GM20000 (cell line): ENCODE measurements at places on chromosomes 16 and 17.

- DNase-seq: no peak
Observed at GRCh38 chr16:66741169-66741900, 10.1 kb downstream of the DYNC1LI2 start.

DNA sequence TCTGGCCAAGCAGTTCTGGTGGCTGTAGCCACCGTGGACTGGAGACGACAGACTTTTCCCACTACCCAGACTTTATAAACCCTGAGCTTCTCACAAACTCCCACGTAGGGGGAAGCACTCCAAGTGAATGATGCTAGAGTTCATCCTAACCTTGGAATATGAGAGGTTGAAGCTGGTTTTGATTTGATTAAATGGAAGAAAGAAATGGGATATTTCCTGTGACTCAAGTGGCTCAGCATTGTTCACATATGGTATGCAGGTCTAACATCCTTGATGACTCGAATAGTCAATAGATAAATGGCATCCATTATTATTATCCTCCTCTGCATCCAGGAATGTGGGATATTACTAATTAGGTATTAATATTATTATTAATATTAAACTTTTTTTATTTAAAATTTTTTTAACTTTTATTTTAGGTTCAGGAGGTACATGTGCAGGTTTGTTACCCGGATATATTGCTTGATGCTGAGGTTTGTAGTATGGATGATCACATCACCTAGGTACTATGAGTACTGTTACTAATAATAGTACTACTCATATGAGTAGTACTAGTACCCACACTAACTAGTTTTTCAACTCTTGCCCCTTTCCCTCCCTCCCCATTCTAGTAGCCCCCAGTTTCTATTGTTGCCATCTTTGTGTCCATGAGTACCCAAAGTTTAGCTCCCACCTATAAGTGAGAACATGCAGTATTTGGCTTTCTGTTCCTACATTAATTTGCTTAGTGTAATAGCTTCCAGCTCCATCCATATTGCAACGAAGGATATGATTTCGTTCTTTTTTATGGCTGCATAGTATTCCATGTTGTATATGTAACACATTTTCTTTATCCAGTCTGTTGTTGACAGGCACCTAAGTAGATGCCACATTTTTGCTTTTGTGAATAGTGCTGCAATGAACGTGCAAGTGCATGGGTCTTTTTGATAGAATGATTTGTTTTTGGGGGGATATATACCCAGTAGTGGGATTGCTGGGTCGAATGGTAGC is 22.9 kb downstream of the PIK3R6 start:
- DNase-seq: no peak

DNA sequence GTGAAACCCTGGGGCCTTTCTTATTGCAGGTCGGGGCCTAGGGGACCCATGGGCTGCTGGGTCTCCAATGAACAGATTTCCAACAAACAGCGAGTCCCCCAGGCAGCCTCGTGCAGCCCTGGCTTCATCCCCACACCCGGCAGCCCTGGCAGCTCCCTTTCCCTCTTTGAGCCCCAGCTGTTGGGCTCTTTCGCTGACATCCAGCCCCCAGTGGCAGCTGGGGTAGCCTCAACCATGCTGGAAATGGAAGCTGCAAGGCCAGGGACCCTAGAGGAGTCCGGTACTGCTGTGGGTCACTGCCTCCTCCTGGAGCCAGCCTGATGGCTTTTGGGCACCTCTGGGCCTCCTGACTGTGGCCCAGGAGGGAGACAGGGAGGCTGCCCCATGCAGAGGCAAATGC is 5.9 kb downstream of the RPUSD1 start:
- DNase-seq: no peak

DNA sequence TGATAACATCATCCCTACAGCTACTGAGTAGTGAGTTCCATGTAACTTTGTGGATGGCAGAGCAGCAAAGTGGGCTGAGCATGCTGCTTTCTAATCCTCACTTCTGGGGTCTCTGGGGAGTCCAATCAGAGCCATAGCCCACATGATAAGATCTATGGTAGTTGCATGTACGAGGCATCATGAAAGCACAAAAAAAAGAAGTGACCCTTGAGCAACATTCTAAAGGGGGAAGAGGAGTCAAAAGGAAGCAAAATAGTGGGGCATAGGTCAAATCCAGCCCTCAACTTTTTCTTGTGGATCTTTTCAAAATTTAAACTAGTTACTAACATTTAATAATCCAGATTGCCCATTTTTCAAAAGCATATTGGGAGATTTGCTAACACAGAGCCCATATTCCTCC is 208.5 kb upstream of the TOX3 start:
- DNase-seq: no peak

DNA sequence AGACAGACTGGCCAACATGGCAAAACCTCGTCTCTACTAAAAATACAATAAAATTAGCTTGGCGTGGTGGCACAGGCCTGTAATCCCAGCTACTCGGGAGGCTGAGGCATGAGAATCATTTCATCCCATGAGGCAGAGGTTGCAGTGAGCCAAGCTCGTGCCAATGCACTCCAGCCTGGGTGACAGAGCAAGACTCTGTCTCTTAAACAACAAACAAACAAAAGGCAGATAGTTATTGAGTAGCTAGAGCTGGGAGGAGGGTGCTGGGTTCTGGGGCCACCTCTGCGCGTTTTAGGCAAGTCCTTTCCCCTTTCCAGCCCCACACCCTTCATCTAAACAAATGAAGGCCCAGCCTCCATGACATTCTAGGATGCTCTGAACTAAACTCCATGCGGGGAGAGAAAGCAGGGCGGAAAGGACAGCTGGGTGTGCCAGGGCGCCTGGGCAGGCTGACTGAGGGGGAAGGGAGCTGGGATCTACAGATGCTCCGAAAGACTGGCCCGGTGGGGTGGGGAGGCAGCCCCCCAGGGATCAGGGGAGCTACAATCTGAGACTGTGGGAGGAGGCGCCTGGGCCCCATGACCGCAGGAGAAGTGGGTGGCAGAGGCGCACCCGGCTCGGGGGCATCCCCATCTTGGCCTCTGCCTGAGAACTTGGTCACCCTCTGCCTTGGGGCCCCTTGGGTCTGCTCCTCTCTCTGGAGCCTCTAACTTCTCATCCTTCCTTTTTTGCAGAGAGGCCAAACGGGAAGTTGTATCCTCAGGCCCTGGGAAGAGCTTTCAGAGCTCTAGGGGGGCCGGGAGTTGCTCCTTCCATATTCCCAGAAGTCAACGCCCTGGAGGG is 910 bp downstream of the ITGAL start:
- peak; percentile 82 for DNase-seq

DNA sequence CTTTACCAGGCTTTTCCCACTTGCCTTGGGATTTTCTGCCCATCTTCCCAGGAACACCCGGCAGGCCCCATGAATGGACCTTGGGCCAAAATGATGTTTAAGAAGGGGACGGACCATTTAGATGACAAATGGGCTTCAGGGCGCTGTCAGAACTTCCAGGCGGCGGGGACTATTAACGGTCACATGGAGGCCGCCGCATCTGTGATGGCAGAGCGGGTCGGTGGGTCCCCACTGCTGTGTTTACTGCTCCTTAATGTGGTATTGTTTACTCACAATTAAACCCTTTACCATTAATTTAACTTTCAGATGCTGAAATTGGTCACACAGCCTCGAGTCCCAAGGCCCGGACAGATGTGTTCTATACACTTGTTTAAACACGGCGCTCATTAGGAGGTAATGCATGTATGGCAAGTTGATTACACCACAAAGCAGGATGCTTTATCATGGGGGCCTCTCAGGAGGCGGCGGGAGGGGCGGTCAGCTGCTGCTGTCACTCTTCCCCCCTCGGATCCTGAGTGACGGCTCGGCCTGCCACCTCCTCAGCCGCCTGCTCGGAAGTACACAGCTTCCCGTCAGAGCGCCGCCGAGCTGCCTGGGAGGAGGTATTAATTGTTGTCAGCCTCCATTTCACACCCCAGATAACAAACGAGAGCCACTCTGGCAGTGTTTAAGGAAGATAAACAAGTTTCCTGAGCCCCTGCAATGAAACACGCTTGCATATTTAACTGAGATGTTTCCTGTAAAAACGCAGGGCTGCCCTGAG is 83.9 kb upstream of the IRX3 start:
- DNase-seq: no peak

GRCh38 chr17:78725448-78726021 is 56.5 kb downstream of the CYTH1 start:
- peak; percentile 45 for DNase-seq

- DNase-seq: no peak
Observed at GRCh38 chr17:13044572-13045065, 26.8 kb upstream of the ELAC2 start.

DNA sequence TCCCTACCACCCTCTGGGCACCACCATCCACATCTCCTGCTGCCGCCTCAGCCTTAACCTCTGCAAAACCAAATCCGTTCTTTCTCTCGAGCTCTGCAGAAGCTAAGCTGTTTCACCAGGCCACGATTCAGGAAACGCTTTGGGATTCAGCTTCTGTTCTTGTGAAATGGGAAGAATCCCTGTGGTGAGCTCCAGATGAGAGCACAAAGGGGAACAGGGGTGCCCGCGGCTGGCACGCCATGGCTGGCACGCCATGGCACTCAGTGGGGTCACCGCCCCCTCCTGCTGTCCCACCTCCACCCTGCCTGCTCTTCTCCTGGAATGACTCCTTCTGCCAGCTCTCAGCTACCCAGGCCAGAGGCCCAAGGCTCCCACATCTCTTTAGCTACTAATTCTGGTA is 5.7 kb downstream of the QPRT start:
- no peak for DNase-seq

DNA sequence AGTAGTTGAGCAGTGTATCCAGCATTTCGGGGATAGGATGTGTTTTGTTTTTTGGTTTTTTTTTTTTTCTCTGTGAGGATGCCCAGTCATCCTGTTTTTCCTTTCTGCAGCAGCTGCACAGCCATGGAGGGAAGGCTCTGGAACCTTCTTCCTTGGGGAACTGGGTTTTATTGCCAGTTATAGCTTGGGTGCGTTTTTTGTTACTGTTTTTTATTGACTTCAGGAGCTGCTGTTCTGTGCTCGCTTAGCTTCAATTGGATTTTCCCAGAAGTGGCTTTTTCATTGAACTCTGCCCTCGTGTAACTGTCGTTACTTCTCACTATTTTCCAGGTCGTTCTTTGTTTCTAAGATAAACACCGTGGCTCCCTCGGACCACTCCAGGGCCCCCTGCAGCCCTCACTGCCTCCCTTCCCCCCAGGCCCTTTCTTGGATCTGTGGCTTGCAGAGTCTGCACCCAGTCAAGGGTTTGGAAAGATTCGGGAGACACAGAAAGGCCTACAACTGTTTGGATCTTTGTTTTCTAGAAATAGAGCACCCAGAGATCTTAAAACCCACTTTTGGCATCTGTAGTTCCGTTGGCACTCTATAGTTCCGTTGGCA is 119.7 kb upstream of the CACNG5 start:
- no peak for DNase-seq

DNA sequence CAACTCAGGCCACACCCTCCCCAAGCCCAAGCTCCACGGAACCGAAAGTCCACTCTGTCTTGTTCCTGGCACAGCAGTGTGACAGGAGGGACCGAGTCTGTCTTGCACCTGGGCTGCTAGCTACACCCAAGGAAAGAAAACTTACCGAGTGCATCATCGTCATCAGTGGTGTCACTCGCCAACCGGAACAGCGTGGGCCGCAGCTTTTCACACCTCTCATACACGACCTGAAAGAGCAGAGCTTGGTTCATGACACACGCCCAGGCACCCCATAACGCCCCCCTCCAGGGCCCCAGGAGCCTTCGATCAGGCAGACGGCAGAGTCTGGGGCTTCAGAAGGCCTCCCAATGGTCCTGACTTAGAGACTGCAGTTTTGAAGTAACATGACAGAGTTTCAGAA is 27.5 kb downstream of the GGA2 start:
- DNase-seq: no peak

GRCh38 chr17:6661464-6661848 is 9.9 kb downstream of the C17orf100 start:
- no peak for DNase-seq

DNA sequence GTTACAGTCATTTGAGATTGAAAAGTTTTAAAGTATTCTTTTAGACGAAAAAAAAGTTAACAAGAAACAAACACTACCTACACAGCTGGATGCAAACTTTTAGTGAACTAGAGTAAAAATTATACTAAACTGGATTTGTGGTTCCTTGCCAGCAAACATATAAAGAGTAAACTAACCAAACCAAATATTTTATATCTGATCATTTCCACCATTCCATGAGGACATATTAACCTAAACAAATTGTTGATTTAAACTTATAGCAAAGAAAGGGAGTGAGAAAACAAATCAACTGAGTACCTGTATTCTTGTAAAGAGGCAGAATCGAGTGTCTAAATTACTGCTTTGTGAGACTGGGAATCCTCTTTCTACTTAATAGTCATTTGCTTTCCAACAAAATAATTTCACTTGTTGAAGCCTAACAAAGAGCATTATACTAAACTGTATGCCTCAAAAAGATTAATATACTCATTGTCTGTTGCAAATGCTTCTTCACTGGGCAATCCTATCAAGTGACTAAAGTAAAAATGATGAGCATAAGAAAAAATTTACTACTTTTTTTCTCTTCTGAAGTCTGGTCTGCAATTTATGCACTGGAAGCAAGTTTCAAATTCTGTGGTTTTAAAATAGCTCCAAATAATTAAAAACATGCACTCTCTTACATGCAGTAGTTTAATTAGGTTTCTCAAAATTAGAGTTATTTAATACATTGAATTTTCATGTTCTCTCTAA is 37.5 kb downstream of the AKAP10 start:
- no peak for DNase-seq

DNA sequence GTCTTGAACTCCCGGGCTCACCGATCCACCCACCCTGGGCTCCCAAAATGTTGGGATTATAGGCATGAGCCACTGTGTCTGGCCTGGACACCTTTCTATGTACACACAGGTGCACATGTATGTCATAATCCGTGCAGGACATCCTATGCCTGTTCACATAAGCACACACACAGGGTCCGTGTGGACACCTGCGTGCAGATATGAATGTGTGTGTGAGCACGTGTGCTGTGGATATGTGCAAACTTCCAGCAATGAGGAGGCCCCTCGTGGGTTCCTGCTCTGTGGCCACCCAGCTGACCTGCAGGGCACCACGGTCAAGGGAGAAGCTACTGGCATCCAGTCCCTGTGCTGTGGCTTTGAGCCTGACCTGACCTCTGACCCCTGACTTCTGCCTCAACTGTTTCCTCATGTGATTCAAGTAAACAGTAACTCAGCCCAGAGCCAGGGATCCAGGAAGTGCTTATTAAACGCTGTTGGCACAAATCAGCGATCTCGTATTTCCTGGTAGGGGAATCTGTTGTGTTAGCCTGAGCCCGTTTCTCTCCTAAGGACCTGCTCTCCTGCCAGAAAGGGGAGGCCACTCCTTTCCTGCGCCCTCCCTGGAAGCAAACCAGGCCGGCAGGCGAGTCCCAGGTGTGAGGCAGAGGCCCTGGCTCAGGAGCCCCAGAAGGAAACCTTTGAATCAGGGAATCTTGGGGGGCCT is 6.5 kb downstream of the CPNE7 start:
- no peak for DNase-seq

DNA sequence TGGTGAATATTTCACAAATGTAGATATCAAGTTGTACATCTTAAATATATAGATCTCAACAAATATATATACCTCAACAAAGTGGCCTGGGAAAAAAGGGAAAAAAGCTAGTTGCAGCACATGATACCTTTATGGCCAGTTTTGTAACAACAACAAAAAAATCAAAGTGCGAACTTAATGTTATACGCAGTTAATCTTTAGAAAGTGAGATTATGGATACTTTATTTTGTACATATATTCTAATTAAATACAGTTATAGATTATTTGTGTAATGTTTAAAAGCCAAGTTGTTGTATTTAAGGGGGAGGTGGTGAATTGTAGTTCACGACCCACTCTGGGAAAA is 385 bp upstream of the ZFP1 start:
- DNase-seq: no peak
